Central memory CD8-positive, alpha-beta T cell (primary cell): ENCODE measurements at places on chromosomes 5 and 9.

DNA sequence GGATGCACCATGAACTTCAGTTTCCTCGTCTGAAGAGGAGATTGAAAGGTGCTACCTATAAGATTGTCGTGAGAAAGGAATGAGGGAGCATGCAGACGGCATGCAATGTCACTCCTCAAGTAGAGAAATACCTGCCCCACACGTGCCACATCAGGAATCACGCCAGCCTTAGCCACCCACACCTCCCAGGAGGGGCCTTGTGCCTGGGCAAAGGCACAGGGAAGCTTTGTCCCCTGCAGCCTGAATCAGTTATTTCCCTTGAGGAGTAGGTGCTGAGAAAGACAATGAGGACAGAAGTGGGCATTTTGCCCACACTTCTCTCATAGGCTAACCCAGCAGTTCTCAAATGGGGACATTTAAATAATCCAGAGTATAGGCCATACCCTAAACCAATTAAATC is 31.0 kb downstream of the FSTL4 start:
- DNase-seq: no peak

DNA sequence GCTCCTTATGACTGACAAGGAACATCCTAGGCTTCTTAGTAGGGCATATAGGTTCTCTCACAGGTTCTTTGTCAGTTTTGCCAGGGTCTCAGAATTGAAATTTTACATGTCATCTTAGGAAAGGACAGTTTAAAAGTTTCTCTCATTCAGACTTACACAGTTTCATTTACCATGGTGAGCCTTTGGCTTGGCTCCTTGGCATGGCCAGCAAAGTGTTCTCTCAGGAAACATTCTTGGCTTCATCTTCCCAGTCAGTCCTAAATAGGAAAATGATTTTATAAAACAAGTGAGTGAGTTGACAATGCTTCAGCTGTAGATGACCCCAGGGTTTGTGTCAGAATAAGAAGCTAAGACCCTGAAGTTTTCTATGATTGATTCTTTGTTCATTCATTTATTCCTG is 191.6 kb downstream of the PCSK5 start:
- no peak for DNase-seq

- DNase-seq: no peak
These were observed 53.1 kb downstream of the LIX1 start for GRCh38 chr5:97089149-97089801.

GRCh38 chr5:124160265-124160664 is 586.2 kb downstream of the ZNF608 start:
- no peak for DNase-seq

GRCh38 chr9:109310486-109310901 is 10.4 kb downstream of the EPB41L4B start:
- DNase-seq: no peak

- no peak for DNase-seq
These were observed 25.2 kb downstream of the TGFBR1 start for GRCh38 chr9:99130069-99130468.

- no peak for DNase-seq
These were observed 36.2 kb upstream of the GABRP start for GRCh38 chr5:170747357-170747756.

GRCh38 chr9:73685786-73686185 is 534.1 kb downstream of the ANXA1 start:
- DNase-seq: no peak

GRCh38 chr5:109723606-109724005 is 33.9 kb downstream of the MAN2A1 start:
- DNase-seq: no peak

GRCh38 chr5:119171686-119172085 is 100.8 kb downstream of the DMXL1 start:
- DNase-seq: no peak

GRCh38 chr5:134547999-134548658 is 22.7 kb downstream of the JADE2 start:
- DNase-seq: no peak

- no peak for DNase-seq
These were observed 413.2 kb upstream of the ACTBL2 start for GRCh38 chr5:57895766-57896165.

- no peak for DNase-seq
These were observed 5.7 kb downstream of the NEURL1B start for GRCh38 chr5:172646716-172647285.

- DNase-seq: no peak
These were observed 192.6 kb upstream of the IL12B start for GRCh38 chr5:159522841-159523240.

- no peak for DNase-seq
These were observed 11.3 kb upstream of the MIER3 start for GRCh38 chr5:56963246-56963645.
